Testis (tissue), 5 donors: ENCODE measurements at places on chromosomes 5 and 9.

DNA sequence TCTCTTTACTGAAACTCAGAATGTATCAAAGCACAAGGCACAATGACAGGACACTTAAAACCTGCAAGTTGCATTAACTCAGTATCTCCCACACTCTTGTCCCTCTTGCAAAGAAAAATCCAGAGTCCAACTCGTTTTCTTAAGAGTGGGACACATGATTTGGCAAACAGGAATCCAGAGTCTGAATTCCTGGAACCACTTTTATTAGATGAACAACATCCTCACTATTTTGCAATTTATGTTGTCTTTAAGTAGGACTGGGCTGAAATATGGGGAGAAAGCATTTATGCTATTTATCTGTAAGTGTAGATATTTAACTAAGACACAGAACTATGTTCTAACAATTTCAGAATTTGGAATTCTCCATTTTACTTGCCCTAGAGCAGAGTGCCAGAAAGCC, 69.1 kb downstream of the ABCA1 start:
- DNase-seq: no peak

- no peak for DNase-seq
These were observed 1.0 kb downstream of the TRIP13 start for GRCh38 chr5:893711-894110.

- DNase-seq: no peak
These were observed 315 bp downstream of the PIK3R1 start for GRCh38 chr5:68215898-68216244.

- DNase-seq: no peak
These were observed 183.2 kb downstream of the ACTL7B start for GRCh38 chr9:108672475-108673190.

GRCh38 chr5:168110870-168111832, 180.3 kb upstream of the WWC1 start:
- DNase-seq: no peak

DNA sequence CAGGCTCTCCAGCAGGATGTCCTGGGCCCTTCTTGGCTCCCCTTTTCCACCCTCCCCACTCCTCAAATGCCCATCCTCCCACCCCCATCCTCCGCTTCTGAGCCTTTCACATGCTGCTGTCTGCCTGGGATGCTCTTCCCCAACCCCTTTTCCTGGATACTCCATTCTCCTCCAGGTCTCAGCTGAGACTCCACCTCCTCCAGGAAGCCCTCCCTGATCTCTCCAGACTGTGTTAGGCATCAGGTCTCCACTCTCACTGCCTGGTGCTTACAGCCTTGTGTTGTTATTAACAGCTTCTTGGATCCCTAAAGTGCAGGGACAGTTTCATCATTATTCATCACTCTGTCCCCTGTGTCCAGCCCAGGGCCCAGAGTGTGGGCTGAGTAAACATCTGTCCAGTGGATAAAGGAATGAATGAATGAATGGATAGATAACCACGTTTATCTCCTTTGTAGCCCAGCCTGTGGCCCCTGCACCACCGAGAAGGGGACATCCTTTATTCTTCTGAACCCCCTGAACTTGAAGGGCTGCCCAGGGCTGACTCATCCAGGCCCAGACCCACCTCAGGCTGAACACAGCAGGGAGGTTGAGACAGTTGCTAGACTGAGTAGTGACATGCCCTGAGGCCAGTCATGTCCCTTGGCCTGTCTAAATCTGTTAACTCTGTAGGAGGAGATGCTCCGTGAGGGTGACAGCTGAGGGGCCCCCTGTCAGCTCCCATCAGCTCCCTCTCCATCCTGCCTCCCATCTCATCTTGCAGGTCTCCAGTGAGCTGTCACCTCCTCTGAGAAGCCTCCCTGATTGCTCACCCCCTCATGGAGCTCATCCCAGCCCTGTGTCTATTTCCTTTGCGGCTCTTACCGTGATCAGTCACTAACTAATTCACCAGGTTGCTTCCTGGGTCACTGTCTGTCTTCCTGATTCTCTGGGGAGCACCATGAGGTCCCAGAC, 14.6 kb upstream of the LAMC3 start:
- no peak for DNase-seq

DNA sequence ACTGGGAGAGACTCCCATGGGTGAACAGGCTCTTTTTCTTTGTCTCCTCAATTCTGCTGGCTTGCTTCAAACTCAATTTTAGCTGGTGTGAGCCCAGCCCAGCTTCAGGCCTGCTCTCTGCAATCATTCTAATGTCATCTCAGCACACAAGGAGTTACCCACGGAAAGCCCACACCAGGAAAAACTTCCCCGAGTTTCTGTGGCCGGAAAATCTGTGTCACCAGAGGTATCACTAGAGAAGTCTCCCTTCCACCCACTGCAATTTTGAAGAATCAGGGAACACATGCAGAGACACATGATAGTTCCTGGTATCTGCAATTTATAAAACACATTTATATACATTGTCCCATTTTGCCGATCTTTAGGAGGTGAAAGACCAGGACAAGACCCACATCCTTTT, 13.5 kb upstream of the NDFIP1 start:
- DNase-seq: no peak

GRCh38 chr5:124795829-124796228, 49.4 kb upstream of the ZNF608 start:
- DNase-seq: no peak

GRCh38 chr5:39108987-39109386, 34.8 kb upstream of the RICTOR start:
- DNase-seq: no peak

DNA sequence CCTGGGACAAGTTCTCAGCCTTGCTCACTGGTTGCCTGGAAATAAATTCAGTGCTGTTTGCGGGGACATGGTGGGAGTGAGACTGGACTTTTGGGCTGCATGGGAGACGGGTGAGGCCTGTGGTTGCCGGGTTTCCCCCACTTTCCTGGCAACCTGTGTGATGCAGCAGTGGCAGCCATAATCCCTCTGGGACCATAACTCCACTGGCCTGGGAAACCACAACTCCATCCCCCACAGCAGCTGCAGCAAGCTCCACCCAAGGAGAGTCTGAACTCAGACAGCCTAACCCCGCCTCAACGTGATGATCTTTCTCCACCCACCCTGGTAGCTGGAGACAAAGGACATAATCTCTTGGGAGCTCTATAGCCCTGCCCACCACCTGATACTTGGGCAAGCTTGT, 349.9 kb downstream of the PIK3R1 start:
- DNase-seq: no peak

DNA sequence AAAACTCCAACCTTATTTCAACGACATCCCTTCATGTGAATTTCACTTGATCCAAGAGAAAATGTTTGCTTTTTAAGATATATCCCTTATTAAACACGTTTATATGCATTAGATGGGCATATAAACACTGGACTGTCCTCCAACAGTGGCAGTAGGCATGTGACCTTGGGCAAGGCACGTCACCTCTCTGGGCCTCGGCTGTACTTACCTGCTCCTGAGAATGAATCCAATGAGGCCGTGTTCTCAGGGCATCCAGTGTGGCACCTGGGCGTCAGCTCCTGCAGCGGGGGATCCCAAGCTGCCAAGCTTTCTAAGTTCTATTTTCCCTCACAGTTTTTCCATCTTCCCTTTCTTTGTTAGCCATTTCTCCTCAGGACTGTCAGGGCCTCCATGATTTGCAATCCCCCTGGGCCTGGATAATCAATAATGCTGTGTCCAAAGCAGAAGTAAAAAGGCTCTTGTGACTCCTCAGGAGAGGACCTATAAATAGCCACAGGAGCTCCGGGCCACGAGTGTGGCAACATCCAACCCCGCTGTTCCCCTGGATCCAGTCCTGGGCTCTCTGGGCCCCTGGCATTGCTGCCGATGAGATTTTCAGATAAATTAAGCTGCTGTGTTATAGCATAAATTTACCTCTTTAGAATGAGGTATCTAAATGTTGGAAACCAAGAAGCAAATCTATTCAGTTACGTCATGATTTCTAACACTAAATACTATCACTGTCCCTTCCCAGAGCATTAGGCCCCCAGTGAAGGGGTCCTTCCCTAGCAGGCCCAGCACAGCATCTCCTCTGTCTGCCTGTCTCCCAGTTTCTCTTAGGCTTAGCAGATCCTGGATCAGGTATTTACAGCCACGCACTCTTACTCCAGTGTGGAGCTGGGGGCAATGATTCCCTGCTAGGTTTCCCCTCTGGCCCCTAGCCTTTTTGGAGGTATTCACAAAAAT, 76.8 kb downstream of the PTPN3 start:
- DNase-seq: no peak

- DNase-seq: no peak
These were observed 67.6 kb upstream of the BASP1 start for GRCh38 chr5:17149786-17150185.

DNA sequence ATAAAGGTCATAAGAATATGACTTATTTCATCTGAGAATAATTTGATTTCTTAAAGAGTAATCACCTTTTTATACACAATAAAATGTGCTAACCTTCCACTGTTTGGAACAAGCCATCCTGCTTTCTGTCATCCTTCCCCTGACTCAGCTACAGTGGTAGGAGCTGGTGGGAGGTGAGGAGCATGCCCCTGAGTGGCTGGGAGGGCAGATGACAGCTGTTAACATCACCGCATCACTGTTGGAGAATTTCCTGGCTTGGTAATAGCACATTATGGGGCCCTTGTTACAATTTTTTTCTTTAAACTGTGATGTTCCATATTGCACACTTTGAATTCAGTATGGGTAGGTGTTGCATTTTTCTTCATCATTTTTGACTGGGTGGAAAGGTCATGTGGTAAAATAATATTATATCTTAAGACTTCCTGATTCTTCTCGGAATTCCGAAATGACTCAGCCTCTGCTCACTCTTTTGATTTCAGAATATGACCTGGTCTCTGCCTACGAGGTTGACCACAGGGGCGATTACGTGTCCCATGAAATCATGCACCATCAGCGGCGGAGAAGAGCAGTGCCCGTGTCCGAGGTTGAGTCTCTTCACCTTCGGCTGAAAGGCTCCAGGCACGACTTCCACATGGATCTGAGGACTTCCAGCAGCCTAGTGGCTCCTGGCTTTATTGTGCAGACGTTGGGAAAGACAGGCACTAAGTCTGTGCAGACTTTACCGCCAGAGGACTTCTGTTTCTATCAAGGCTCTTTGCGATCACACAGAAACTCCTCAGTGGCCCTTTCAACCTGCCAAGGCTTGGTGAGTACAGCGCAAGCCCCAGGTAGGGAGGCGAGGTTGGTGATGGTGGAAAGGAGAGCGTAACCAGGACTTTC, 5.8 kb downstream of the ADAMTS16 start:
- DNase-seq: no peak

DNA sequence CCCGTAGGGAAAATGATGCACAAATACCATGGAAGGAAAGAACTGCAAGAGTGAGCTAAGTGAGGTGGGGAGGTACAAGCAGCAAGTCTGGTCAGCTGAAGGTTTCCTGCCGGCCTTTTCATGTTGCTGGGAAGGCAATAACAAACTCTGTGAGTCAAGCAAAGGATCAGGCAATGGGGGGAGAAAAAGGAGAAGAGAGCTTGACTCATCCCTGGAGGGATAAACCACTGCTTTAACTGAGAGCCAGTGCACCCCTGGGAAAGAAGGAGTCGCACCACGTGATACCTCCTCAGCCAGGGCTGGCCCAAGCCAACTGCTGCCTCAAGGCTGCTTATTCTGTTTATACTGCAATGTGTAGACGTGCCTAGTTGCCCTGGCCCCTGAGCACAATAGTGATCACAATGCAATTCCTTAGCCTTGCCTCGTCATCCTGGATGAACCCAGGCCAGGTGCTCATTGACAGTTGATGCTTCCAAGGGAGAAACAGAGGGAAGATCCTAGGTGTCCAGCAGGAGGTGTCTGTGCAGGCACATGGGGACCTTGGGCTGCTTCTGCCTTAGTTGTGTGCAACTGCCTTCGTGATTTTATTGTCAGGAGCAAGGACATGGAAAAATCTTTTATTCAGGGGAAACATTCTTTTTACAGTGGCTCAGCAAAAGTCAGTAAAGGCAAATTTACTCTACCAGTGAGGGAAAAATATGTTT, 203.0 kb upstream of the TUT7 start:
- DNase-seq: no peak

DNA sequence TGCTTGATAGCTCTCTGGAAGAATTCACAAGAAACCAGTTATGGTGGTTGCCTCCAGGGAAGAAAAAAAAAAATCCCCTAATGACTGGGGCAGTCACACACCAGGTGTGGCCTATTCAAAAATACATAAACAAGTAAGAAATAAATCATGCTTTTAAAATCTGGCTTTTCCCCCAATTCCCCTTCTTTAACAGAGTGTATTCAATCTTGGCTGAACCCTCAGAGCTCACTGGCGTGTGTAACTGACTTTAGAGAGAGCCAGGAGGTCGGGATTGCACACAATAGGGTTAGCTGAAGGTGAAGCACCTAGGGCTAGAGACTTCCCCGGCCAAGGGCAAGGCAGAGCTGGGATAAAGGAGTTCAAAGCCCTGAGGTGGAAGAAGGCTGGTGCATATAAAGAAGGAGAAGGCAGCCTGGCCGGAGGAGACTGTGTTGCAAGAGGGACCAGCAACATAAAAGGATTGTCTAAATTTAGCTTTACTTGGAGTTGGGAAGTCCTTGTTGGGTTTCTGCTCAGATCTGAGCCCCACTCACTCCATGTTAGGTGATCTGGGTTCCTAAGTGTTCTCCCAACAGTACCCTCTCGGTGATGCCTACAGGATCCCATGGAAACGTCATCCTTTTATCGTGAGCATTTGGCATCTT, 19.7 kb downstream of the FNBP1 start:
- no peak for DNase-seq

- peak; percentile 29 for DNase-seq
These were observed 31.2 kb downstream of the FGF18 start for GRCh38 chr5:171450423-171451331.

DNA sequence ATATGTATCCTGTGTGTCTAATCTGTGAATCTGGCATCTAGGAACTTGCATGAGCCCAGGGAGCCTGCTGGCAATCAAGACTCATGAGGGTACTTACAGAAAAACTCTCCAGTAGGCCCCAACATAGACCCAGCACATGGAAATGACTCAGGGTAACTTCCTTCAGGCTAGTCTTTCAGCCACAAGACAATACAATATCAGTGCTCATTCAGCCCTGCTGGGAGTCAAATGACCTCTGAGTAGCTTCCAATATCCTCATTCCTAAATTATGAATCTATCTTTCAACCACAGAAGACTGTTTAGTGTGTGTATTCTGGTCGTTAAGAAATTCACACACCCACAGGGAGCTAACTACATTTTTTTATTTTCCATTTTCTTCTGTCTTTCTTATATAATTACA, 1273.0 kb downstream of the EFNA5 start:
- no peak for DNase-seq

DNA sequence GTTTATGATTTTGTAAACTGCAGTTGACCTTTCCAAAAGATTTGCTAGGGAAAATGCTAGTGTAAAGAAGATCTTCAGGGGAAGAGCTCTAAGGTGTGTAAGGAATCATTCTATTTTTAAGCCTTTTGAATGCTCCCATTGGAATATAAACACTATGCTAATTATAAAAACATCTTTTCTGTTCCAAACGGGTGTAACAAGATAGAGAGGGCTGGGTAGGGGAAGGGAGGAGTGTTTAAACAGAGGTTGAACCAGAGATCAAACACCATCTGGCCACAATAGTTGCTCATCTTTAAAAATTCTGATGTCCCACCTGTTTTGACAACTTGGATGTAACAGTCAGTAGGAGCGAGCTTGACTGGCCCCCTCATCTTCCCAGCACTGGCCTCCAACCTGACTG, 38.4 kb downstream of the ZNF618 start:
- DNase-seq: no peak

- DNase-seq: no peak
These were observed 107.7 kb upstream of the SMARCA2 start for GRCh38 chr9:1907465-1907864.

GRCh38 chr5:16507716-16508115, 42.1 kb upstream of the ZNF622 start:
- no peak for DNase-seq

GRCh38 chr9:2018764-2019558, 3.8 kb downstream of the SMARCA2 start:
- peak; percentile 31 for DNase-seq

- DNase-seq: no peak
These were observed 9.5 kb upstream of the NFIL3 start for GRCh38 chr9:91433180-91433579.
